ENCODE measurements at places on chromosomes 2 and 18.
A peak's percentile ranks its signal among the peaks of the same experiment; 100 is the strongest.

DNA sequence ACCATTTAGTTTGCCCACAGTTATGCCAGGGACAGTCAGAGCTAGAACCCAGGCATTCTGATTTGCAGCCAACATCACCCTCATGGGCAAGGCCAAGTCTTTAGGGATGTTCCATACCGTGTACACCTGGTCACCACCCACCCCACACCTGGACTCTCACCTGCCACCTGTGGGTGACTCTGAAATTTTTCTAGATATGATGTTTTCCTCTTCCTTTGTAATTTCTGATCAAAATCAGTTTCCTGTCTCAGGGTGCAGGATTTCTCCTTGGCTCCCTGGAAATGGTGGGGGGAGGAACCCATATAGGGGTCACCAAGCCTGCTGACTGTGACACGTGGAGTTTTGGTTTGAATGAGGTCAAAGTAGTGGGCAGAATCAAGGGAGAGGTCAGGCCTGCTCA, 138.2 kb downstream of the ACOXL start:
- DNase-seq = no peak

- no peak for DNase-seq
Observed at GRCh38 chr2:100880730-100881129, 60.8 kb downstream of the NPAS2 start.

DNA sequence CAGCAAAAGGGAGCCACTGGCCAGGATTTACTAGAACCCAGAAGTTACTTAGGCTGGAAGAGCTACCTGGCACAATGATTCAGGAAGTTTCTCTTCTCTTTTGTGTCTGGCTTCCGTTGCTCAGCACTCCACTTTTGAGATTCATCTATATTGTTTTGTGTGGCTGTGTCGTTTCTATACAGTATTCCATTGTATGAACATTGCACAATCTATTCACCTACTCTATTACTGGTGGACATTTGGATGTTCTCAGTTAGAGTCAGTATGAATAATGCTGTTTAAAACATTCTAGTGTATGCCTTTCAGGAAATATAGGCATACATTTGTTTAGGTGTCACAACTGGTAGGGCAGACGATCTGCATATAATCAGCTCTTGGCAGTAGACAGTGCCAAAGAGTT, 36.3 kb upstream of the EPHA4 start:
- no peak for DNase-seq

- DNase-seq = no peak
Observed at GRCh38 chr2:219296631-219297391, 12.4 kb downstream of the PTPRN start.

- no peak for DNase-seq
Observed at GRCh38 chr2:119246884-119247843, 23.5 kb downstream of the STEAP3 start.

GRCh38 chr2:233938676-233939370, 21.6 kb downstream of the TRPM8 start:
- DNase-seq = no peak

DNA sequence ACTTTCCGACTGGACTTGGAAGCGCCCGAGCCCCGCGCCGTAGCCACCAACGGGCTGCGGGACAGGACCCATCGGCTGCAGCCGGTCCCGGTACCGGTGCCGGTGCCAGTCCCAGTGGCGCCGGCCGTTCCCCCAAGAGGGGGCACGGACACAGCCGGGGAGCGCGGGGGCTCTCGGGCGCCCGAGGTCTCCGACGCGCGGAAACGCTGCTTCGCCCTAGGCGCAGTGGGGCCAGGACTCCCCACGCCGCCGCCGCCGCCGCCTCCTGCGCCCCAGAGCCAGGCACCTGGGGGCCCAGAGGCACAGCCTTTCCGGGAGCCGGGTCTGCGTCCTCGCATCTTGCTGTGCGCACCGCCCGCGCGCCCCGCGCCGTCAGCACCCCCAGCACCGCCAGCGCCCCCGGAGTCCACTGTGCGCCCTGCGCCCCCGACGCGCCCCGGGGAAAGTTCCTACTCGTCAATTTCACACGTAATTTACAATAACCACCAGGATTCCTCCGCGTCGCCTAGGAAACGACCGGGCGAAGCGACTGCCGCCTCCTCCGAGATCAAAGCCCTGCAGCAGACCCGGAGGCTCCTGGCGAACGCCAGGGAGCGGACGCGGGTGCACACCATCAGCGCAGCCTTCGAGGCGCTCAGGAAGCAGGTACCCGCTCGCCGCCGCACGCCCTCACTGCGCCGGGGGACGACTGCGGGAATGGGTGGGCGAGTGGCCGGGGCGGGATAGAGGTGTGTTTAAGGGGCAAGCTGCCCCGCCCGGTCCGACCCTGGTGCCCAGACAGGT, 713 bp downstream of the ATOH8 start:
- DNase-seq = peak; percentile 53

DNA sequence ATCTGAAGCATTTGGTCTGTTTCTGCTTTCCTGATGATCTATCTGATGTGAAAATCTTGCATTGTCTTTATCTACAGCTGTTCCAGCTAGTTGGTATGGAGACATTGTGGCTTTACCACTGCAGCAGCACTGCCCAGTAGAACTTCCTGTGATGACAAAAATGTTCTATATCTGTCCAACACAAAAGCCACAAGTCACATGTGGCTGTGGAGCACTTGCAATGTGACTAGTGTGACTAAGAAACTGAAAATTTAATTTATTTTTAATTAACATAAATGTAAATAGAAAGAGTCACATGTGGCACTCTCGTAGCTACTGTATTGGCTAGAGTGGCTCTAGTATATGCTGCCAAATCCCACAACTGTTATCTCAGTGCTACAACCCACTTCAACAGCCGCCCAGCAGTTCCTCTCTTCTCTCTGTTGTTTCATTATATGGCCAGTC, 425.7 kb downstream of the SETBP1 start:
- peak; percentile 3 for DNase-seq

DNA sequence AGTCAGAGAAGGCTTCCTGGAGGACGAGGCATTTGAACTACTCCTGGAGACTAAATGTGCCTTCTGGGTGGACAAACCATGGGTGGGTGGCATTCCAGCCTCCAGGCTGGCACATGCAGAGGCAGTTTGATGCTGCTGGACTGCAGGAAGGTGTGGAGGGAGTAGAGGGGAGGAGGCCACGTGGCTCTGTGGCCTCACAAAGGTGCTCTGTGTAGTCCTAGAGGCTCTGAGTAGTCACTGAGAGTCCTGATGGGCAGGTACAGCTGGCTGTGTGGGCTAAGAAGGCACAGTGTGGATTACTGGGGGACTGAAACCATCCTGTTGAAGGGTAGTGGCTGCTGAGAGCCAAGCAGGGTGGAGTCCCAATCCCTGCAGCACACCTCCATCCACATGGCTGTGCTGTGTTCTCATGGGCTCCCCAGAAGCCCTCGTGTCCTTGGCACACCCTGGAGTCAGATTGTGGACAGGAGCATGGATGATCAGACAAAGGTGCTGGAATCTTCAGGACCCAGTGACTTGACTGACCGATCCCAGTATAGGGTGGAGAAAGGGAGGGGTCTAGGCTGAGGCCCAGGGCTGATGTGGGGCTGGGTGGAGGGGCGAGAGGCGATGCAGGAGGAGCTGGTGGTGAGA, 87.4 kb upstream of the HS6ST1 start:
- DNase-seq = no peak

DNA sequence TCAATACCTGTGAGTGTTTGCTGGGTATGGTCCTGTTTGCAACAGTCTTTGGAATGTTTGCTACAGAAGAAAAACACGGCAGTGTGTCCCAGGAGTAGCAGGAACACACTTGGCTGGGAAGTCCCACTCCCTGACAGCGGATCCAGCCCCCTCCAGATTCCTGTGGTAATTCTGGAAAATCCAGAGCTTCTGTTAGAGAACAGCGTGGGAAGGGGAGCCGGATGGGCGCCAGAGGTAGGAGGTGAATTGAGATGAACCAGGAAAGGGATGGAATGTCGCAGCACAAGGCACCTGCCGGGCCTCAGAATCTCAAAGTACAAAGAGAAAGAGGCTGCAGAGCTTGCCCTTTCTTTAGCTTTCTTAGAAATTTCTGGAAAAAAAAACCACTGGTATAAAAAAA, 221.9 kb downstream of the MYT1L start:
- DNase-seq = no peak

GRCh38 chr2:60573251-60573650, 19.8 kb upstream of the BCL11A start:
- no peak for DNase-seq

DNA sequence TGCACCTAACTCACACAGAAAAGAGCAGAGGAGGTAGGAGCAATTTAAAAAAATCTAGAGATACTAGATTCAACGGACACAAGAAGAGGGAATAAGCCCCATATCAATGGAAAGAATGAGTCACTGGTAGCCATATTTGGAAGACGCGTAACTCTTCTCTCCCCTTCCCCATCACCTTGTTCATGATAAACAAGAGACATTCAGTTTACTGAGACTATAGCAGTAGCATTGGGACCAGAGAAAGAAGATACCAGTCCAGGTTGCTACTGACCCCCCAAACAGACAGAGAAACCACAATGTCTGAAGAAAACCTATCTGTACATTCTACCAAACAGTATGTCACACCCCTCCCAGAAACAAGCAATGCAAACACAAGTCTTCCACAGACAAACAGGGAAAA, 81.1 kb downstream of the SLC66A3 start:
- DNase-seq = peak; percentile 40
